ENCODE measurements at places on chromosomes 1 and 21.

- DNase-seq: no peak
Observed at GRCh38 chr1:228990906-228991569, 255.8 kb downstream of the RHOU start.

DNA sequence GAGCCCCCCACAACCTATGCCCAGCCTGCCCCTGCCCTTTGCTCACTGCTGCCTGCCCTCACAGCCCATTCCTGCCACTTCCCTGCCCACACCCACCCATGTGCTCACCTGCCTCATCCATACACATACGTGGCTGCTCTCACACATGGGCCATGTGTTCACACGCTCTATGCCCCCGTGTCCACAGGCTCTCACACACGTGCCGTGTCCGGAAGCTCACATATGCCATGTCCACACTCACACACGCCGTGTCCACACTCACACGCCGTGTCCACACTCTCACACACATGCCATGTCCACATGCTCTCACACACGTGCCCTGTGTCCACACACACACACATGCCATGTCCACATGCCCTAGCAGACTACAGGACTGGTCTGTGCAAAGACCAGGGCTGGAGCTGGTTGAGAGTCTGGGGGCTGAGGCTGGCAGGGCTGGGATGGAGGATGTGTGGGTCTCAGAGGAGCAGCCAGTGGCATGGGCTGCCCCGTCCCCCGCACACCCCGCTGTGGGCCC is 583 bp upstream of the RNF223 start:
- no peak for DNase-seq

- no peak for DNase-seq
Observed at GRCh38 chr1:58855274-58856165, 71.7 kb upstream of the JUN start.

GRCh38 chr1:217674028-217674729 is 43.0 kb downstream of the SPATA17 start:
- DNase-seq: no peak

GRCh38 chr1:103496014-103496635 is 29.4 kb upstream of the RNPC3 start:
- no peak for DNase-seq

DNA sequence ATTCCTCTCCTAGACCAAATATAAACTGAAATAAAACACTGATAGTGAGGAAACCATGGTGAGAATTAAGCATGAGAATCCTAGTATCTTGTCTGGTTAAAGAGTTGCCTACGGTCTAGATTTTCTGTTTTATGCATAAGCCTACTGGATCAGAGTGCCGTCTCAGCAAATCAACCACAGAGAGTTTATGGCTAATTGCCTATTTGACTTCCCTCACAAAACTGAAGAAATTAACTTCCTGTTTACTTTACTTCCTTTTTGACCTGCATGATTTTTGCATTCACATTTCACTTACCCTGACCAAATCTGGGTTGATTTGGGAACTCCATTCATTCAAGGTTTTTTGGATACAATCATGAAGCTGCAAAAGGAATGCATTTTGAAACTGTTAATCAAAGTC is 5.0 kb downstream of the GCLM start:
- no peak for DNase-seq

DNA sequence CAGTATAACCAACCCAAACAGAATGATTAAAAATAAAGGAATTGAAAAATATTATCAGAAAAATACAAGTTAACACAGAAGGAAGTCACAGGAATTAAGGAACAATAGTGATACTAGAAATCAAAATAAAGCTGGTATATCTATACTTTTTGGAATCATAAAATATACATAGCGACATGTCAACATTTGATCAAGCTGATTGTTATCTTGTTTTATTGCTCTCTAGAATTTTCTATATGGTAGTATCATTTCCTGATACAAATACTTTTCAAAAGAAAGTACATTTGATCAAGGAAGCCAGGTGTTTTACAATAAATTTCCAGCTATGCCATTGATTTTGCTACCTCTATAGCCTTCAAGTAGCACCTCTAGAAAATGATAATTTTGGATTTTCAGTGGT is 489.5 kb upstream of the PKN2 start:
- no peak for DNase-seq

- DNase-seq: no peak
Observed at GRCh38 chr1:228469413-228470162, 17.6 kb upstream of the RNF187 start.

DNA sequence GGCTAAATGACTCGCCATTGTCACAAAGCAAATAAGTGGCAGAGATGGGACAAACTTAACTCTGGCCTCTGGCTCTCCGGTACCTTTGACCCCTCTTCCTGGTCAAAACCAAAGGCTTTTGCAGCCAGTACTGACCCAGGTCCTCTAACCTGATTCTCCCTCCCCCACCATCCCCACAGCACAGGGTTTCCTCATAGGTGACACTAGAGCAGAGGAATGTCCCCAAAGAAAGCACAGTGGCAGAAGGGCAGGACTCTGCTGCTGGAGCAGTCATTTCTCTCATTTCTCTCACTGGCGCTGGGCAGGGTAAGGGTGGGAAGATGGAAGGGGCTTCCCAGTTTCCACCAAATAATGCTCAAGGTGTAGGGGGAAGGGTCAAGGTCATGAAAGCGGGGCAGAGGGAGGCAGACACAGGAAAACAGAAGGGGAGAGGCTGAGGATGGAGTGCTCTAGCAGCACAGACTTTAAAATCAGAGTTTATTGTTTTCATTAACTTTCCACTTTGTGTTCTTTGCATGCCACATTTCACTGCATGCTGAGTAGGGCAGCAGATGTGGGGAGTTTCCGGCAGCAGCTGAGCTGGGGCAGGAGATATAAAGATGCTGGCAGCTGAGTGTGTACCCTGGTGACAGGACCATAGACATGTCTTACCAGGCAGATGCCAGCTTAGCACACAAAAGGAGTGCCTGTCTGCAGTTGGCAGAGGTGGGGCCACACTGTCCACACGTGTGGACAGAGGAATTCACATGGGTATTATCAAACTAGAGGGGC is 80.5 kb downstream of the FAM78B start:
- DNase-seq: no peak

DNA sequence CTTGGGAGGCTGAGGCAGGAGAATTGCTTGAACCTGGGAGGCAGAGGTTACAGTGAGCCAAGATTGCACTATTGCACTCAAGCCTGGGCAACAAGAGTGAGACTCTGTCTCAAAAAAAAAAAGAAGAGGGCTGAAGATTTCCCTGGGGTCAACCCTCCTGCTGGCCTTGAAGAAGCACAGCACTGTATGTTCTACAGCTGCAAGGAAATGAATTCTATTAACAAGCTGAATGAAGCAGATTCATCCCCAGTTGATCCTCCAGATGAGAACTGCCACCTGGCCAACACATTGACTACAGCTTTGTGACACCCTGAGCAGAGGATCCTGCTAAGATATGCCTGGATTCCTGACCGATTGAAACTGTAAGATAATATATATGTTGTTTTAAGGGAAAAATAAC is 129.5 kb downstream of the ADSS2 start:
- no peak for DNase-seq

DNA sequence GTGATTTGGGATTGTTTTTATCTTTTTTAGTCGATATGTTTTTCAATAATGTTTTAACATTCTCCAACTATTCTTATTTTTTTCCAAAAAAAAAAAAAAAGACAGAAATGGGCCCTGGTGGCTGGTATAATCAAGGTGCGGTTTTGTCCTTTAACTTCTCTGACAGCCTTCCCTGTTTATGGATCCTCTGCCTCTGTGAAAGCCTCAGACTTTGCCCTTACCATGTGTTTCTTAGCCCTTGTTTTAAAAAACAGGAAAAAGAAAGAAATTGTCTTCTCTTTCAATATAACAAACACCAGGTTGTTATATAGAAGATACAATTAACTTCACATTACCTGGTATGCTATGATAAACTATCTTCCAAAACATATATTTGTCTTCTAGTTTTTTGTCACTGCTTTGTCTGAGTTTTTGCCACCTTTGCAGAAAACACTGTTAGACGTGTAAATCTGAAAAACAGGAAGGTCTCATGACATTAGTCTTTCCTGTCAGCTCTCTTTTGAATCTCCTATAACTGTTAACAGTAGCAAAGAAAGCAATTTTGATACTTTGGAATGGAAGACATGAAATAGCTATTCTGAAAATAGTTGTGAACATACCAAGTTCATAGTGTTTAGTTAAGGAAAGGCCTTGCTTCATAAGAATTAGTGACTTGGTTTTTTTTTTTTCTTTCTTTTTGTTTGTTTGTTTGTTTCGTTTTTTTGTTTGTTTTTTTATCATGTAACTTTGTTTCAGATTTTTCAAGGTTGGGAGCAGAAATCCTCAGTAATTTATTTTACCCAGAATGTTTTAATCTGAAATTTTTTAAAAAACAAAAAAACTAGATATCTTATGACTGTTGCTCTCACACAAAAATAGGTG is 31.7 kb upstream of the CACYBP start:
- no peak for DNase-seq

DNA sequence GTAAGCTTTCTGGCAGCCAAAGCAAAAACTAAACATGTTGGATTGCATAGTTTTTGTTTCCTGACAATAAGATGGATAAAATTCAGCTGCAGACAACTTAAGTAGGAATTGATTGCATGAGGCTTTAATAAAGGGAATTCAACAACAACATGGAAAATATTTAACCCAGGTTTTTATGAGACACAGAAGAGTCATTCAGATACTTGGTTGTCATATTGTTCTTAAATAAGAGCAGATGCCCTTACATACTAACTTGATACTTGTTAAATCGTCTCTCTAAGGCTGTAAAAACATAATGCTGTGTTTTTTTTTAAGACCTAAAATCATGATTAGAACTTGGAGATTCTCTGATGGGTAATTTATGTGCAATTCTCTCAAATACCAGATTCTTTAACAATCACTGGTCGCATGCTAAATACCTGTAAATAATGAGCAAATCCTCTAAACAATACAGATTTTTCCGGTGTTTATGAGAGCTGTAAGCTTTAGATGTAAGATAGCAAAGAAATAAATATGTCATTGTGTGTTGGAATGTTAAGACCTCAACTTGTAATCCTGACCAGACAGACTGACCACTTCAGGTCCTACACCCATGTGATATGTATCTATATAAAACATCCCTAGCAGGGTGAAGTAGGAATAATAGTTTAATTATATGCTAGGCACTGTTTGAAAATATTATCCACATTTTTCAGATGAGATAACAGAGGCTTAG is 37.8 kb upstream of the CD34 start:
- no peak for DNase-seq

GRCh38 chr21:32278103-32278502 is 746 bp downstream of the MIS18A start:
- no peak for DNase-seq

- no peak for DNase-seq
Observed at GRCh38 chr1:109751531-109752260, 10.9 kb upstream of the GSTM3 start.

DNA sequence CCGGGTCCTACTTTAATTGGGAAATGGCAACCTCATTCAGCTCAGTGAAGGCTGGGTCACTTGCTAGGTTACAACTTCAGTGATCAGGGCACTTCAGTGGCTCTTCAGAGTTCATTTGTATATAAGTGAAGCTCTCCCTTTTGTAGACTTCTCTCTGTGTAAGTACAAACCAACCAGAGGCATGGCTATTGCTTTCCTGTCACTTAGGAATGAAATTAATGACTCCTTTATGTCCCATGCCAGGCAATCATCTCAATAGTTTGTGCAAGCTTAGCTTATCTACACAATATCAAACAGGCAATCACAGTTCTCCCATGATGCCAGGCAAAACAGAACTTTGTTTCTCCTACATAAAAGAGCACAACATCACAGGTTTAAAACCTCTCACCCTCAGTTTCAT is 22.8 kb upstream of the CTBS start:
- no peak for DNase-seq

DNA sequence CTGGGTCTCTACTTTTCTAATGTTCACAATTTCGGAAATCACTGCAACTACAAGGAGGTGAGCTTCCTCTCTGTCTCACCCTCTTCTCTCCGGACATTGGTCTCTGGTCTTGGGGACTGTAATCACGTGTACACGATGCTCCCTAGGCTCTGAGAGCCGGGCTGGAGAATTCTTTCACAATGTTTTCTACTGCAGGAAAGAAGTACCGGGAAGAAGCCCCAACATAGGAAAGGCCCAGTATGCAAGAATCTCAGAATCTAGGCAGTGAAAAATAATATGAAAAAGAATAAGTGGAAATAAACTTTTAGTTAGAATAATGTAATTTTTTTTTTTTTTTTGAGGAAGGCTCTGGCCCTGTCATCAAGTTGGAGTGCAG is 13.5 kb upstream of the HJV start:
- no peak for DNase-seq

DNA sequence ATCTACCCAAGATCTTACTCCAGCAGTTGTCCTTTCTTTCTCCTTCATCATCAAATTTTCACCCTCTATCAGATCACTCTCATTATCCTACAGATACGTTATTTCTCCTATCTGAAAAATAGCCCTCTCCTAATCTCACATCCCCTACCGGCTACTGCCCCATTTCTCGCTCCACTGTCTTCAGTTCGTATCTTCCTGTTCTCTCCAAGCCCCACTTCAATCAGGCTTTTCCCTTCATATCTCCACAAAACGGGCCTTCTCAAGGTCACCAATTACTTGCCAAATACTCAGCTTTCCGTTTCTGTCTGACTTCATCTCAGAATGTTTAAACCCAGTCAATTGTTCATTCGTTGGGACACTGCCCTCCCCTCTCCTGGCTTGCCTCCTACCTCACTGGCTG is 32.4 kb downstream of the SLC30A1 start:
- no peak for DNase-seq

GRCh38 chr1:113977906-113978305 is 1.4 kb upstream of the OLFML3 start:
- DNase-seq: no peak

- no peak for DNase-seq
Observed at GRCh38 chr1:15038232-15039016, 115.1 kb upstream of the TMEM51 start.

- no peak for DNase-seq
Observed at GRCh38 chr21:41957991-41958766, 4.4 kb upstream of the C2CD2 start.

DNA sequence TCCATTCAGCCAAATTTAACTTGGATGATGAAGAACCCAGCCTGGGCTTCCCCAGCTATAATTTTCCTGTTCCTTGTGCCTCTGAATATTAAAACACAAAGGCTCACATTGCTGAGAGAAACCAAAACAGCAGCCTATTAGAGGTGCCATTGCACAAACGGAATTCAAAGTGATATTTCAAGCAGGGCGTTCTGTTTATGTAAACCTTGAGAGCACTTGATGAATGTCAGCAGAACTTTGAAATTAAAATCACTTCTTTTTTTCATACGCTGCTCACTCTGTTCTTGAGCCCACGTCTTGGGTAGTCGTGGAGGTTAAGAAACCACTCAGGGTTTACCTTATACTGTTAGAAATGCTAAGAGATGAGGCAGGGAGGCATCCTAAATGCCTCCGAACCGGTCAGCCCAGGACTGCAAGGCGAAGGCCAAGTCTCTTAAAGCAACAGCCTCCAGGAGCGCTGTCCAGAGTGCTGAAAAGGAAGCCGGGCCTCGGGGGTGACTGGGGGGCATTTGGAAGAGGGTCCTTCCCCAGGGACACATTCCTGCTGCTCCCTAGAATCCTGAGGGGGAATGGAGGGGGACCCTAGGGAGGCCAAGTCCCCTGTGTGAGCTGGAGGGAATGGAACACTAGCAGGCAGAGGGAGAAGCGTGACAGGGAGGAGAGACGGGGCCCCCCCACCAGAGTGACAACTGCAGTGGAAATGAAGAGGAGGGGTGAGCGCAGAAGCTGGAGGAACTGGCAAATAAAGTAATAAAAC is 154.8 kb upstream of the VAMP3 start:
- no peak for DNase-seq

All from NCI-H2081 (cell line).